Left lung (tissue), 14 donors: ENCODE measurements at places on chromosomes 2 and 18. TPM values are rescaled to one million over a fixed set of nuclear protein-coding genes. Genes with fewer than 3 reads are reported as not detected.

- peaks cover 58% of the 10 kb centered on the region for H3K27me3 ChIP-seq
- no peak overlapping the region for H3K4me3 ChIP-seq
- DNase-seq: no peak
- no peak overlapping the region for H3K27ac ChIP-seq
- peaks cover 13% of the 10 kb centered on the region for H3K4me1 ChIP-seq
Observed at GRCh38 chr18:46754188-46754587, 2.7 kb downstream of the ST8SIA5 start.

DNA sequence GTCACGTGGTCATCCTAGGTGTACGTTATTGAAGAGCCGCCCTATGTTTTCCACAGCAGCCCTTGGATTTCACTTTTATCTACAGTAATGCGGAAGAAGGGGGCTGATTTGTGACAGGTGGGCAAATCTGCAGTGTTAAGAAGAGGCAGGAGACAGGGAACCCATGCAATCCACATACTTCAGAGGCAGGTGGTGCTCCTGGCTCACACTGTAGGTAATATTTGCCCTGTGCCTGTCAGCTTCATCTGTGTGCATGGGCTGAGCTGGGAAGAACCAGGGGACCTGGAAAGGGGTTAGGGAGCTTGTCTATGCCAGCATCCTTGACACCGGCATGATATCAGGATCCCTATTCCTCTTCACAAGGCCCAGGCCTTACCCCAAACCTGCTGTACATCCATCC is 183.9 kb downstream of the SH3RF3 start:
- H3K27ac ChIP-seq: no peak overlapping the region
- DNase-seq: no peak
- no peaks in the 10 kb centered on the region for H3K27me3 ChIP-seq
- H3K4me1 ChIP-seq: peaks cover 3% of the 10 kb centered on the region
- H3K4me3 ChIP-seq: no peak overlapping the region

DNA sequence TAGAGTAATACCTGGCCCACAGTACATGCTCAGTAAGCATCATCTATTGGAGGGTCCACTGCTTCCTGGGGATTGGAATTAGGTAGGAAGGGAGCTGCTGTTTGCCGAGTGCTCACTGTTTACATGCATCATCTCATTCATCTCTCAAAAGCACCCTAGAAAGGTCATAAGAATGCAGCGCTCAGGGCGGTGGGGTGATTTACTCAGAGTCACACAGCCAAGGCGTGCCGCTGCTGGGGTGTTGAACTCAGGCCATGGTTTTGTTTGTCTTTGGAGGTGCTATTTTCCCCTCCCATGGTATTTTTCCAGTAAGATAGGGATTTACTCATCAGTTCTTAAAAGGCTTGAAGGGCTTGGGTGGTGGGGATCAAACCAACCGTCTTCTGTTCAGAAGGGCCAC is 227.5 kb downstream of the LDLRAD4 start:
- DNase-seq: no peak
- no peaks in the 10 kb centered on the region for H3K27me3 ChIP-seq
- no peak overlapping the region for H3K27ac ChIP-seq
- no peak overlapping the region for H3K4me3 ChIP-seq
- no peaks in the 10 kb centered on the region for H3K36me3 ChIP-seq
- H3K4me1 ChIP-seq: peaks cover 6% of the 10 kb centered on the region

DNA sequence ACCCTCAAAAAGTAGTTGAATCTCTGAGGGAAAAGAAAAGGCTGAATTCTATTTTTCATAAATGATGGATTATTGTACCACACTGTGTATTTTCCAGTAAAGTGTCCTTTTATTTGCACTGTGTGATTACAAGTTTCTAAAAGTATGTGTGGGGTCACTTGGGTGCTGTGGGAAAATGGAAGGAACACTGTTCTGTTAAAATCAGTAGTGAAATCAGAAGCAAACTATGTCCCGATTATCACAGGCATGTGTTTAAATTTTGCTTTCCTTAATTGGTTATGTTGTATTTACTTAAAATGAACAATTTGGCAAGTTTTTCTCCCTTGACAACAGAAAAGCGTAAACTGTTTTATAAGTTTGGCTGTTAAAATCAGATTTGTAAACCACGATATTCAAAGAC is 353.1 kb downstream of the ARHGAP15 start:
- no peaks in the 10 kb centered on the region for H3K4me1 ChIP-seq
- no peaks in the 10 kb centered on the region for H3K27me3 ChIP-seq
- H3K36me3 ChIP-seq: no peaks in the 10 kb centered on the region
- no peak for DNase-seq
- peak overlapping the region; percentile 65 for H3K27ac ChIP-seq

DNA sequence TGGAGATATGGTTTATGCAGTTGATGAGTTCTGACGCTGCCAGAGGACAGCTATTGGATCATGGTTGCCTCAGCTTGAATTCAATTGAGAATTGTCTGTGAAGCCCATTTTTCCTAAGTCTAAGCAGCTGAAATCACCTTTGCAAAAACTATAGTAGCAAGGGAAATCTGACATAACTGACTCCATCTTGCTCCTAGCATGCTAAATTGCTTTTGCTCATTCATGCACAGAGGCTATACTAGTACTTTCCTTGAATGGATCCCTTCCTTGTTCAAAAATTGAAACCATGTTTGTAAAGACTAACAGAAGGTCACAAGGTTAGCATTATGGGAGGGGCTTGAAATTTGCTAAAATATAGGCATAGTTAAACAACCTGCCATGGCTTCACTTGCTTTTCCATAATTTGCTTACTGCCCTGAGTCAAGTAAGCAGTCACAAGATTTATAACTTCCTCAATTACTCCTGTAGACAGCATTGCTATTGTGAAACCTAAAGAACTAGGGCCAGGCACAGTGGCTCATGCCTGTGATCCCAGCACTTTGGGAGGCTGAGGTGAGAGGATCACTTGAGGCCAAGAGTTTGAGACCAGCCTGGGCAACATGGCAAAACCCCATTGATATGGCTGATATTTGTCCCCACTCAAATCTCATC is 41.2 kb downstream of the CHRNA1 start:
- no peaks in the 10 kb centered on the region for H3K36me3 ChIP-seq
- H3K27me3 ChIP-seq: peaks cover 29% of the 10 kb centered on the region
- DNase-seq: no peak
- no peak overlapping the region for H3K4me3 ChIP-seq
- no peak overlapping the region for H3K27ac ChIP-seq

DNA sequence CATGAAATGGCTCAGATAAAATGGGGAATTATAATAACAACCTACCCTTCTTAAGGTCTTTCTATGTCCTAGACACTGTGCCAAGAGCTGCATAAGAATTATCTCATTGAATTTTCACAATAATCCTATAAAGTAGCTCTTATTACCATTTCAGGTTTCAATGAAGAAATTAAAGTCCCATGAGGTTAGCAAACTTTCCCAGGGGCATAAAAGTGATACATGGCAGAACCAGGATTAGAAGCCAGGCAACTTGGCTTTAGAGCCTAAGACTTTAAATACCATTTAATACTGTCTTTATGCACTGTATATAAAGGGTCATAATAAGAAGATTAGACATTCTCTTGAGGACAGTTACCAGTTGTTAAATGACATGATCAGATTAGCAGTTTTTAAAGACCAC is 130.1 kb downstream of the GCA start:
- no peak for DNase-seq
- no peaks in the 10 kb centered on the region for H3K27me3 ChIP-seq
- no peak overlapping the region for H3K4me3 ChIP-seq

DNA sequence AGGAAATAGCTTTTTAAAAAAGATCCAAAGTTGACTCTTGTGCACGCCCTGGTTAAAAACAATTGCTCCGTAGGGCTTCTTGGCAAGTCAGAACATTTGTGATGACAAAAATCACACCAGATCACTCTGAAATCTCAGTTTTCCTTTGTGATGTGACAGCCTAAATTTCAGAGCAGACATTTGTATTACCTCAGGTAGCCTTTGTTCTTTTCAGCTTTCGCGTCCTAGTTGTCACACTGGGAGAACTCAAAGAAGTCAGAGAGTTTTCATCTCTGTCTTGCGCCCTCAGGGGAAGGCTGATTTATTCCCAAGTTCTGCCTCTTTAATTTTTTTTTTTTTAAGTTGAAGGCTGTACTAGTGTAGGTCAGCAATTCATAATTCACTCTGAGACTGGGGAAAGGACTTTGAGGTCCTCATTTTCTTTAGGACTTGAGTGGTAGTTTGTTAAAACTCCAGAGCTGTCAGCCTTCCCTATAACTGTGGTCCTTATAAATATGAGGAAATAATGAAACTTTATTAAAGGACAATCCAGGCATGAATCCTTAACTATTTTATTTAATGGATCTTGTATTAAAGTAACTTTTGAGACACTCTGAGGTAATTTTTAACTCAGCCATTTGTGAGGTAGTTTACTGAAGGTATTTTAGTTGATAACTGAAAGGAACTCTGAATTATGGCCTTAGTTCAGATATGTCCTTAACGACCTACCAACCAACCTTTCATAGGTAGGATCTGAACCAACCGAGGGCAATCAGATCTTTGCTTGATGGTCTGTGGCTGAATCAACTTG is 525.1 kb upstream of the FAM98A start:
- DNase-seq: no peak
- no peak overlapping the region for H3K4me3 ChIP-seq
- no peaks in the 10 kb centered on the region for H3K4me1 ChIP-seq
- no peaks in the 10 kb centered on the region for H3K27me3 ChIP-seq

GRCh38 chr2:196286821-196287220 is 115.4 kb upstream of the STK17B start:
- H3K27me3 ChIP-seq: no peaks in the 10 kb centered on the region
- DNase-seq: no peak
- H3K4me3 ChIP-seq: no peak overlapping the region

GRCh38 chr2:217610401-217610814 is 392.4 kb downstream of the TNS1 start:
- H3K27ac ChIP-seq: no peak overlapping the region
- no peaks in the 10 kb centered on the region for H3K4me1 ChIP-seq
- no peaks in the 10 kb centered on the region for H3K36me3 ChIP-seq
- peak; percentile 25 for DNase-seq
- no peaks in the 10 kb centered on the region for H3K27me3 ChIP-seq

DNA sequence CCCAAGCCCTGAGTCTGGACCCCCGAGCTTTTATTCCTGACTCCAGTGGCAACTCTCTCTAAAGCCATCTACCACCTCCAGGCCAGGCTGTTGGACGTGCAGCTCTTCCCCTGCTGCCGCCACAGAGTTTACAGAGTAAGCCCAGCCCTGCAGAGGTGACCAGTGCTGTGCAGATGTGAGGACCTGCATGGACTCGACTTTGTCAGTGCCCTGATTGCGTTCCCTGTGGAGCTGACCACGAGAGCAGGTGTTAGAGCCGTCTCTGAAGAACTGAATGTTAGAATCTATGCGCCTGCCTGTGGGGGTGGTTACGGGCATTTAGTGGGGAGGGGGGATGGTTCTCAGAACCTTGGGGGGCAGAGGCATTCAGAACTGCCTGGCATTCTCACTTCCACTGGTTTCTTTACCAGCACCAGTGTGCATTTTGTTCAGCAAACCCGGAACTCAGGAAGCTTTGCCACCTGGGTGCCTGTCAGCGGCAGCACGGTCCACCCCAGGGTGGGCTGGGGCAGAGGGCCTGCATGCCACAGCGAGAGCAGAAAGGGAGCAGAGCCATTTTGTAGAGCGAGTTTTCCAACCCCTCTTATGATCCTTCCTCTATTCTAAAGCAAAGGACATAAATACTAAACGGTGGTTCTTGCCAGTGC is 137.9 kb downstream of the KLHL29 start:
- no peaks in the 10 kb centered on the region for H3K36me3 ChIP-seq
- no peak overlapping the region for H3K27ac ChIP-seq
- H3K4me1 ChIP-seq: no peaks in the 10 kb centered on the region
- H3K27me3 ChIP-seq: no peaks in the 10 kb centered on the region
- no peak overlapping the region for H3K4me3 ChIP-seq
- no peak for DNase-seq

- no peaks in the 10 kb centered on the region for H3K36me3 ChIP-seq
- no peak overlapping the region for H3K27ac ChIP-seq
- DNase-seq: no peak
- no peaks in the 10 kb centered on the region for H3K27me3 ChIP-seq
- no peak overlapping the region for H3K4me3 ChIP-seq
- no peaks in the 10 kb centered on the region for H3K4me1 ChIP-seq
Observed at GRCh38 chr18:37176621-37176934, 347.7 kb downstream of the KIAA1328 start.

DNA sequence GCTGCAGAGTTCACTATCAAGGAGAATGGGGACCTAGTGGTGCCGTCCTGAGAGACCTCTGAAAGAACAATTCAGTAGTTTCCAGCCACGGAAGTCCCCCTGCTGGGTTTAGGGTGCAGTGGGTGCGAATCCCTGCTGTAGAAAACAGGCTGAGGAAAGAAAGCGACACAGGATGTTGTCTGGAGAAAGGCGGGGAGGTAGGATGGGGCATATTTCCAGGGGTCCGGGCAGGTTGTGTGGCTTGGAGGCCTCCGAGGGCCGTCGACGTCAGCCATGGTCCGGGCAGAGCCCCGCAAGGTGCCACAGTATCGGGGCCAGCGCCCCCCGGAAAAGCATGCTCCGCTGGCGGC is 807 bp upstream of the CREB1 start:
- peak overlapping the region; percentile 43 for H3K4me3 ChIP-seq
- peak overlapping the region; percentile 98 for H3K27ac ChIP-seq
- H3K4me1 ChIP-seq: peaks cover 48% of the 10 kb centered on the region
- no peaks in the 10 kb centered on the region for H3K36me3 ChIP-seq
- no peak for DNase-seq
- no peaks in the 10 kb centered on the region for H3K27me3 ChIP-seq

DNA sequence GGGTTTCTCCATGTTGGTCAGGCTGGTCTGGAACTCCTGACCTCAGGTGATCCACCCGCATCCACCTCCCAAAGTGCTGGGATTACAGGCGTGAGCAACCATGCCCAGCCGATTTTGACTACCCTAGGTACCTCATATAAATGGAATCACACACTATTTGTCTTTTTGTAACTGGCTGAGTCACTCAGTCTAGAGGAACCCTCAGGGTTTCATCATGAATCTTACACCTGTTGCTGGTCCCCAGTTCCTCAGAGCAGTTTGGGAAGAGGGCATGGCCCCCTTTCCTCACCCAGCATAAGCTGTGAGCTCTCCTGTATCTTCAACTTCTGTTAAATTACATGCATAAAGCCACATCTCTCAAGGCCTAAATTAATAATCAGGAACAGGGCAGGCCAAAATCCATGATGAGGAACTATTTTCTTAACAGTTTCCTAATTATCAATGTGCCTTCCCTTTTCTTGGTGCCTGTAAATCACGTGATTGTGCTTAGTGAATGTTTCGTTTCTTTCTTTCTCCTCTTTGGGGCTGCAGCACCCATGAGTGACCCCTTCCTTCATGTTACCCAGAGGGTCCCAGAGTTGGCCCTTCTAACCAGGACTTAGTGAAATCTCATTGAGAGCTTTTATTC is 20.9 kb downstream of the DYSF start:
- no peak for DNase-seq
- no peak overlapping the region for H3K4me3 ChIP-seq

- H3K4me1 ChIP-seq: no peaks in the 10 kb centered on the region
- H3K27me3 ChIP-seq: no peaks in the 10 kb centered on the region
- no peak overlapping the region for H3K27ac ChIP-seq
- H3K4me3 ChIP-seq: no peak overlapping the region
Observed at GRCh38 chr2:208594642-208595385, 188.2 kb downstream of the PTH2R start.

- no peak overlapping the region for H3K27ac ChIP-seq
- H3K36me3 ChIP-seq: no peaks in the 10 kb centered on the region
- no peaks in the 10 kb centered on the region for H3K27me3 ChIP-seq
- H3K4me1 ChIP-seq: no peaks in the 10 kb centered on the region
- DNase-seq: no peak
Observed at GRCh38 chr2:216920143-216920876, 60.4 kb upstream of the TNP1 start.

Gene LDLRAD4
- total RNA-seq: 22.6 TPM

Gene EMILIN2
- total RNA-seq: 28.2 TPM

Gene CKAP2L
- total RNA-seq: 1.9 TPM

Gene GAD1
- 0.29 TPM for total RNA-seq

Gene NGEF
- 0.26 TPM for total RNA-seq

Gene EFR3B
- 9.2 TPM for total RNA-seq

Gene ZSWIM2
- not detected for total RNA-seq

Gene RPE
- 54.5 TPM for total RNA-seq
